ENCODE measurements at places on chromosomes 6 and 20.

DNA sequence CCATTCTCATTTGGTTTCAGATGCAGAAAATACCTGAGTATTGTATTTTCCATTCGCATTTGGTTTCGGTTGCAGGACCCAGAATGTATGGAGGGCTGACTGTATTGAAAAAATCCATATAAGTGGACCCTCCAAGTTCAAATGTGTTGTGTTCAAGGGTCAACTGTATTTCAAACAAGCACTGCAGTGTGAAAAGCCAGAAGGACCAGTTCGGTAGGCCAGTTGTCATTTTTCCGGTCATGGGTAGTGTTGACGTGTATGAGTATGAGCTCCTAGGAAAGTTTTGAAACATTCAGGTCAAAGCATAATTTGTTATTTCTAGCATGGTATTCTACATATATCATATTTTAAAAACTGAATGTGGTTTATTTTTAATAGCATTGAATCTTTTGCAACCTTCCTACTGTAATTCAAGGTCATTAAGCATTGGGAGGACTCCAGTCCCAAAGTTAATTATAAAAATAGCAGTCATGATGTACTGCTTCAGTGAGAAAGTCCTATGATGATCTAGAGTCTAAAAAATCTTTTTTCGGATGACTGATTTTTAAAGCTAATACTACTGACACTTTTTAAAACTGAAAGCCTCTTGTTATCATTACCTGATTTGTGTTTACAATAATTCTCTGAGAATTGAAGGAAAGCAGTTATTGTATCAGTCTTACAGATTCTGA lies 18.9 kb downstream of the NHSL1 start:
- no peak for DNase-seq

DNA sequence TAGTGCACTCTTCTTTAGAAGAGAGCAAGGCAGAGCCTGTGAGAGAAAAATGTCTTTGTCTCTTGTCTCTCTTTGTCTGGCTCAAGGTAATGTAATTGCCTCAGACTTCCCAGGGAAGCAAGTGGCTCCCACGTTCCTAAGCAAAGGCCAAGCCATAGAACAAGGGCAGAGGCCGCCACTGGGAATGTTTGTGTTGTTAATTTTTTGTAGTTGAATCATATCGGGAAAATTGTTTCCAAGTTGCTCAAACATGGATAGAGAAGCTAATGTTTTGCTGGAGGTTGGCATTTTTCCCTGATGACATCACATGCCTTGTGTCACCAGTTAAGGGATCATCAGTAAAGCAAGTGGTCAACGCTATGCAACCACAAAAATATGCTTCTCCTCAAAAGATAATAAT lies 211.5 kb upstream of the FOXA2 start:
- no peak for DNase-seq

- DNase-seq, result no peak
Measured at GRCh38 chr6:31614684-31615578, at the start of gene AIF1. TSS of gene AIF1 (plus strand) at chr6:31615234. CDS start at chr6:31615330, 96 bp downstream.

DNA sequence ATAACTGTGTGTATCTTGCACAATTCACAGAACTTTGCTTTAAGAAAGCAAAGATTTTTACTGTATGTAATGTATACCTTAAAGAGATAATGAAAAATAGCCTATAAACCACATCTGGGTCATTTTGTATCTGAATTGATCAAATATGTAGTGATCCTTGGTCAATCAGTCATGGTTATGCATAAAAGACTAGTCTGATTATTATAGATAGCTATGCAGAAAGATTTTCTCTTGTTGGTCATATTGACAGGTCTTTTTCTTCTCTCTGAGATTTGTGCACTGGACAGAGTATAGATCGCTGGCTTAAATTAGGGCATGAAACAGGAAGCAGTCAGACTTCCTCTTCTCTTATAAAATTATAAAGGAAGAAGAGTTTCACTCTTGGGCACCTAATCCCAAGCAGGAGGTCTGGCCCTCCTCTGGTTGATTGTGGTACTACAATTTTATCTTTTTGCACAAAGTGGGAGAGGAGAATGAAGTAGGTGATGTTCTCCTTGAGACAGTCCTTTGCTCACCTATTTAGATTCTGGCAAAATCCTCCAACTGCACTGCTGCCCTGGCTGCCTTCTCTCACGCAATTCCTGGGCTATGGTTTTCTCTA lies 380.9 kb upstream of the RGS17 start:
- DNase-seq, result no peak

GRCh38 chr6:12866422-12867029 lies 150.0 kb downstream of the PHACTR1 start:
- no peak for DNase-seq

- no peak for DNase-seq
Measured at GRCh38 chr6:53326372-53327016, 22.3 kb downstream of the ELOVL5 start.

DNA sequence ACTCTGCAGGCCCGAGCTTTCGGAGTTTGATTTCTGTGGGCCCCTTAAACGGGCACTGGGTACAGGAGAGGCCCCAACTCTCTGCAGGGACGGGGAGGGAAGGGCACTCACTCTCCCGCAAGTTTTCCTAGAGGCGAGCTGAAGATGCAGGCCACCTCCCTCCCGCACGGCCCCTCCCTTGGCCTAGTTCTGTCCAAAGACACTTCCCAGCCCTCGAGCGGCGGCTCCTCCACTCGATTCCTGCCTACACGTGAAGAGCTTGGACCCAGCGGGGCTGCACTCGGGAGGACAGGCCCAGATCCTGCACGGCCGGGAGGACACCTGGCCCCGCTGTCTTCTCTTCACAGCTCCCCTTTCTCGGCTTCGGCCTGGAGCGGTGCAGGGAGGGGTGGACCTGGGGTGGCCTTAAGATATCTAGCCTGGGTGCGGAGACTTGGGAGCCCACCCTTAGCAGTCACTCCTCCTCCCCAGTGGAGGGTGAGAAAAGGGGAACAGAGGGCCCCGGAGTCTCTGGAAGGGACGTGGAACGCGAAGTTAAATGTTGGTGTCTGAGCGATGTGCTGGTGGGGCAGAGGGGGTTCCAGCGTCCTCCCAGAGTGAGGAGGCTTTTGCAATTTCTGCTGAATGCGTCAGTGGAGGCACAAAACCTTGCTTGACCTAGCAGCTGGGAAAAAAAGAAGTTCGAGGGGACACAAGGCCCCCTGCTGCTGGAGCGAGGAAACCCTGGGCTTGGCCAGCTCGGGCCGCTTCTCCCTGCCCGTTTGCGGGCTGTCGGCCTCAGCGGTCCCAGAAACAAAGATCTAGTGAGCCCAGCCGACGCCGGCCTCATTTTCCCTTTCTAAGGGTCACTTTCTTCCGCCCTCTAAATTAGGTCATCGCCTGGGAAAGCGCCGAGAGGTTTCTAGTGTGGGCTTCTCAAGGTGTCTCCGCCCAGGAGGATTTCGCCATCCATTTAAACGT lies 4.9 kb downstream of the OLIG3 start:
- no peak for DNase-seq

- DNase-seq, result no peak
Measured at GRCh38 chr6:41967312-41968287, 26.0 kb upstream of the CCND3 start.

GRCh38 chr6:69914015-69914485 lies 47.7 kb downstream of the COL19A1 start:
- no peak for DNase-seq

- no peak for DNase-seq
Measured at GRCh38 chr6:155830531-155830930, 374.9 kb upstream of the NOX3 start.

DNA sequence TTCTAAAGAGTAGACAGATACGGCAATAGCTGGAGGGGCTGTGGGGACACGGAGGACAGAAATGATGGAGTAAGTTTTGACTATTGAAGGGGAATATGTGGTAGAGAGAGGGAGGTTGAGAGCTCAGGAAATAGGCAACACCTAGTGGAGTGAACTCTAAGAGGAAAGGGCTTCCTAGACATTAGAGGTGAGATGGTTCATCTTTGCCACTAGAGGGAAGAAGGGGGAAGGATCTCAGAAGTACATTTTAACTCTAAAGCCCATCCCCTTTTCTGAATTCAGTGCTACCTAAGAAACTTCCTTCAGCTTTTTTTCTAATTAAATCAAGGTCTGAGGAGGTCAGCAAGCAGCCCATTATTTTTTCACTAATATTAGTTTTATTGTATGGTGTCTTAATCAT lies 689.4 kb upstream of the MAP3K7 start:
- no peak for DNase-seq

DNA sequence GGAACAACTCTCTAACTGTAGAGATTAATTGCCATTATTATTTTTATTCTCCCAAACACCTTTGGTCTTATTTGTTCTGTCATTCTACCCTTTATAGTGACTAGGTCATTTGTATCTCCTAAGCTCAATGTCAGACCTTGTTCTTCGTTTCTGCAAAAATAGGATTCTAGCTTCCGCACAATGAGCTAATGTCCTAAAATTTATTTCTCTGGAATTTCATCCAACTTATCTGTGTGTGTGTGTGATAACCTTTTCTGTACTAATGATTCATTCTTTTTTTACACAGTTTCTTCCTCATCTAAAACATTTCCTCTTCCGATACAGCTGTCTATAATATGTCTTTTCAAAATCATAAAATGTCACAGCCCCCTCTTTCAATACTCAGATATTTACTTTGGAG lies 84.5 kb downstream of the DOK5 start:
- no peak for DNase-seq

DNA sequence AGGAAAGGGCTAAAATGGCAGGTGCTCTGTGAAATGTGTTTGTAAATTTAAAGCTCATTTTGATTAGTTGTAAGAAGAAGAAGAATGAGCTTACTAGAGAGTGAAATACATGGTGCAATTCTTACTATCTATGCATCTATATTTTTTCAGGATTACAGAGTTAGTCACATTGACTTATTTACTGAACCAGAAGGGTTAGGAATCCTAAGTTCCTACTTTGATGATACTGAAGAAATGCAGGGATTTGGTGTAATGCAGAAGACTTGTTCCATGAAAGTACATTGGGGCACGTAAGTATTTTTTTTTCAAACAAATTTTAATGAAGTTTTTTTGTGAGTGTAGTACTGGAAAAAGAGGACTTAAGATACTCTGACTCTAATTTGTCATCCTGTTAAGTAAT lies 99.3 kb downstream of the RTN4IP1 start:
- DNase-seq, result no peak

DNA sequence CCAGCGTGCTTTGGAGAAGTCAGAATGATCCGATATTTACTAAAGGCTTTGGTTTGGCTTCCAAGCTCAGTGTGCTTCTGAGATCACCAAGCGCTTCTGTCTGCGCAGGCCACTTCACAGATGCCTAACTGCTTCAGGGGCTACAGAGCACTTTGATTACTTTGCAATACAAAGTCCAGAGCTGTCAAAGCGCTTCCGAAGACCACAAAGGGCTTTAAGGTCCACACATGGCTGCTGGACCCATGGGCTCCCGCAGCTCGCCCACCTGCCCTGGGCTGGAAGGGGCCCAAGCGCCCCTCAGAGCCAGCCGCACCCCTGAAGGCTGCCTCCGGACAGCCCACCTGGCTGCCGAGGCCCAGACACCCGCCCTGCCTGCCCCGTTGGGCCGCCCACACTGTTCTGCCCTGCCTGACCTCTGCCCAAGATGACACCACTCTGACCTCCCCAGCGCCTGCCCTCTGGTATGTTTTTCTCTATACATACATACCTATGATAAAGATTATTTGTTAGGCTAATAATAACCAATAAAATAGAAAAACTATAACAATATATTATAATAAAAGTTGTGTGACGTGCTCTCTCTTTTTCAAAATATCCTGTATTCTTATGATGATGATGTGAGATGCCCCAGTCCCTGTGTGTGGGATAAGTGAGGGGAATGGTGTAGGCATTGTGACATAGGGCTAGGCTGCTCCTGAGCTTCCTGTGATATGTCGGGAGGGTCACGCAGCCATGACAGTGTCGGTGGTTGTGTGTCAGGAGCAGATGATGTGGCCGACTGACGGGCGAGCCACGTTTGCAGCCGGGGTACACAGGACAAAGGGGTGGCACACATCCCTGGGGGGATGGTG lies 22.6 kb downstream of the DYNLT1 start:
- DNase-seq, result no peak

GRCh38 chr6:43942011-43942442 lies 172.0 kb downstream of the VEGFA start:
- no peak for DNase-seq

- DNase-seq, result no peak
Measured at GRCh38 chr6:6503191-6503590, 85.3 kb upstream of the LY86 start.

DNA sequence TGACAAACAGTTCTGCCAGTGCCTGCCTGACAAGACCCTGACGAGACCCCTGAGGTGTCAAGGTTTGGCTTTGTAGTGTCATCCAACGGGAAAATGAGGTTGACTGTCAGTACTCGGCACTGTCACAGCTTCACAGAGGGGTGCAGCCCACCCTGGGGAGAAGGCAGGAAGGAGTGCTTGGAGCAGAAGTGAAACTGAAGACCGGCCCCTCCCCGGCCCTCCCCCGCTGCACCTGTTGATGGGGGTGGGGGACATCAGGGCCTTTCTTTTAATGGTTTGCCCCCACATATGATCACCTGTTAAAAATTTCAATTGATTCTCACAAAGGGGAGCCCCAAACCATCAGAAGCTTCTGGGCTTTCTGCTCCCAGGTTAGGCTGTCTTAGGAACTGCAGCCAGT lies 6.8 kb downstream of the PMEPA1 start:
- no peak for DNase-seq

DNA sequence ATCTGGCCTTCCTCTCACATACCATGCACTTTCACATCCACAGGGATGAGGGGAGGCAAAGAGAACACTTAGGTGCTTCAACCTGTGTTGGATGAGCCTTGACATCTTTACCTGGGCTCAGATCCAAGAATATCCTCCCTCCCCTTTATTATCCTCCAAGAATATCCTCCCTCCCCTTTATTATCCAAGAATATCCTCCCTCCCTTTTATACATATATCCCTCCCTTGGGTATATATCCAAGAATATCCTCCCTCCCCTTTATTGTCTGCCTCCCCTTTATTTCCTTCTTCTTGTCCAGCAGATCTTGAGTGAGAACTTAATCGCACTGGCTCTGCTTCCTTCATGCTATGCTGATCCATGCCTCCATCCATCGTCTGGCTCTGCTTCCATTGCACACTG lies 30.3 kb downstream of the LAMA4 start:
- no peak for DNase-seq

DNA sequence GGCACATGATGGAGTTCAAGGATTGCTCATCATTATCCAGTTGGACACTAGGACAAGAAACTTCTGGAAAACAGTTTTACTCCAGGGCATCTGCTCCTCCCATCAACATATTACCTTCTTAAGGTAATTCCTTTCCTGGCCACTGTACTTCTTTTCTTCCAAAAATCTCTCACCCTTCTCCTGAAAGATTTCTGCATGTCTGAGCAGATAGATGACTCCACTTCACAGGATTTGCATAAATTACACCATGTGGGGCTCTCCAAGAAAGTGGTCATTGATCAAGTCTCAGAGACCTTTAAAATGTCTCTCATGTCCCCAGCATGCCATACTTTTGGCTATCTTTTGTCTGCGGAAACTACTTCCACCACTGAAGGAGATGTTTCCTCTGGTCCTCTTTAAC lies 103.2 kb upstream of the TNFAIP3 start:
- DNase-seq, result no peak

All from stimulated activated CD8-positive, alpha-beta memory T cell treated with anti-CD3 and anti-CD28 coated beads, Interleukin-15, amount 100 ng/mL, for 24 hours (primary cell).